HTR-8/SVneo (cell line): ENCODE measurements at places on chromosomes 2 and 18.
A peak's percentile ranks its signal among the peaks of the same experiment; 100 is the strongest.

DNA sequence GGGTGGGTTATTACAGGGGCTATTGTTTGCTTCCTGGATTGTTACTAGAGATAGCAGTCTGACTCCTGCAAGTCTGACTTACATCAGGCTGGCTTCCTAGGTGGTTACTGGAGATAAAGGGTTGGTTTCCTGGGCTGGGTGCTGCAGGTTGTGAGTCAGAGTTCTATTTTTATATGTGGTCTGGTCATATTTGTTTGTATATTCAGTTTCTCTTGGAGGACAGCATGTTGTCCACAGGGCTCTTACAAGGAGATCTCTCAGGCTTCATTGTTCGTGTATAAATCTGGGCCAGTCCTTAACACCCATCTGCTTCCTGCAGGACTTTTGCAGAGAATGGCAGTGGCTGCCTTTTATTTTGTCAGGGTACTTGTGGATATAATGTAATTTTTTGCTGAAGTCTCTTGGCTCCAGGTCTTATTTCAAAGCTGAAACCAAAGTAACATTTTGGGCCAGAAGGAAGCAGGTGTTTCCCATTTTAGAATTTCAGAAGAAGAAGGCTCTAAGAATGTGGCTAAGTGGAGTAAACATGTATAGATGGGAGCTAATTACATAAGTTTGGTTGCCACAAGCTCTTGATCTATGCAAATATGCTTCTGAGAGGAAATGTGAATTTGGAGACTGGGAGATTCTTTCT is 65.9 kb upstream of the SLC16A14 start:
- DNase-seq: no peak

DNA sequence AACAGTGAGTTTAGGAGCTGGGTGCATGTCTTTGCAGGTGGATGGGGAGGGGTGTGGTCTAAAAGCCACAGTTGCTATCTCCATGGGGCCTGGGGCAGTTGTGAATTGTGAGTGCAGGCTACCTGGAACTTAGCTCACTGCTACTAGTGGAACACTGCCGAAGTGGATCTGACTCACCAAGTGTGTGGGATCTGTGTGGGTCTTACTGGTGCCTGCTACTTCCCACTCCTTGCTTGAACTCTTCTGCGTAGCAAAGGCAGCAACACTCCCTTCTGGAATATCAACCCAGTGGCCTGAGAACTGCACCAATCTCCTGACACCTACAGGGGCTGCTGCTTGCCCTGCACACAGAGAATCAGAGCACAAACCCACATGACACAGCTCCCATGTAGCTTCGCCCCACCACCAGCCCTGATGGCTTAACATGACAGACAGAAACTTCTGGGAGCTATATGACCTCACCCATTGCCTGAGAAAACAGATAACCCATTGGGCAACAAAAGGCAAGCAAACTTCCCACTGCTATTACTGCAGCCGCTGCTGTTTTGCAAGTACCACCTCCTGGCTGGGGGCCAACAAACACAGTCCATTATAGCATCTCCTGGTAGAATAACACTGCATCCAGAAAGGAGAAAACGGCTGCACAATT is 455.1 kb upstream of the DDX18 start:
- no peak for DNase-seq

DNA sequence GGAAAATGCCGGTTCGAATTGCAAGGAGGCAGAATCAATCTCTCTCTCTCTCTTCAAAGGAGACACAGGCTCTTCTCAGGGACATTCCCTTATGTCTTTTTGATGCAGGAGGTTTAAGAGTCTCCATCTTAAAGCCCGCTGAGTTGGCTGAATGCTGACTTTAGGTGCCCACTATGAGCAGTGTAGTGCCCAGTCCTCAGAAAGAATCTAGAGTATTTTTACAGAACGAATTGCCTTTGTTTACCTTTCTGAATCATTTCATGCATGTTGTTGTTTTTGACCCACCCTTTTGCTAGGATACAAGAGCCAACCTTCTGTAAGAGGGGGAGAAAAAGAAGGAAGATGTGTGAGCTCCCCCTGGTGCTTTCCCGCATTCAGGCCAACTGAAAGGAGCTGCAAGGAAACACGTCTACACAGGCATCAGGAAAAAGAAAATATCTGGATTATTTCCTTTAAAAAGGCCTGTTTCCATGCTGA is 193.5 kb upstream of the TCF4 start:
- DNase-seq: no peak

DNA sequence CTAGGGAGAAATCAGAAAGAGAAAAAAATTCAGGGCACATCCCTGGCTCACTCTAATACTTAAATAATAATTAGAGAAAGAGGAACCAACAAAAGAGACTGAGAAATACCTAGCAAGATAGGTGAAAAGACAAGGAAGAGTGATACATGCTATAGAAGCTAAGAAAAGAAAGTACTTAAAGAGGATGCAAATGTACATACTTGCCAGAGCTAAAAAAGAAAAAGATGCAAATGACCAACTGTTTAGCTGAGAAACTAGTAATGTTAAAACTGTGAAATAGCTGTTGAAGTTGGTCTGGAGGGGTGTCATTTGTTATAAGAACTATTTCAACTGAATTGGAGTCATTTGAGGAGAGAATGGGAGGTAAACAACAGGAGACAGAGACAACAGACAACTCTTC is 412.2 kb downstream of the SPAG16 start:
- DNase-seq: no peak

GRCh38 chr2:232438951-232439757 is 16.8 kb upstream of the ALPI start:
- no peak for DNase-seq

- peak; percentile 54 for DNase-seq
Observed at GRCh38 chr2:75021672-75022071, 63.2 kb downstream of the POLE4 start.

GRCh38 chr2:222993920-222994650 is 57.9 kb upstream of the KCNE4 start:
- DNase-seq: no peak

- no peak for DNase-seq
Observed at GRCh38 chr2:72984172-72984671, 66.9 kb downstream of the EMX1 start.

DNA sequence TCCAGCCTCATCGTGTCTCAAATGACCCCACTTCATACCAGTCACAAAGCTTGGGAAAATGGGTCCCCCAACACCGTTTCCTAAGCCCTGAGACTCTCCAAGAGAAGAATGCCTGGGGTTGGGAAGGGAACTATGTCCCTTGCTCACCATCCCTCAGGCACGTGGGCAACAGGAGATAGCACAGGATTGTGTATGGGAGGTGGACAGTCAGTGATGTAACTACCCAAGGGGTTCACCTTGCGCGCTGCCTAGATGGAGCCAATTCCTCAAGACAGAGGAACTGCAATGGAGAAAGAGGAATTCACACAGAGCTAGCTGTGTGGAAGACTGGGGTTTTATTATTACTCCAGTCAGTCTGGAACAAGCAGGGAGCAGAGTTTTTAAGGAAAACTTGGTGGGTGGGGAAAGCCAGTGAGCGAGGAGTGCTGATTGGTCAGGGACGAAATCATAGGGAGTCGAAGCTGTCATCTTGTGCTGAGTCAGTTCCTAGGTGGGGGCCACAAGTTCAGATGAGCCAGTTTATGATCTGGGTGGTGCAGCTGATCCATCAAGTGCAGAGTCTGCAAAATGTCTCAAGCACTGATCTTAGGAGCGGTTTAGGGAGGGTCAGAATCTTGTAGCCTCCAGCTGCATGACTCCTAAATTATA is 13.8 kb upstream of the CXCR1 start:
- no peak for DNase-seq

- DNase-seq: no peak
Observed at GRCh38 chr2:109264595-109265328, 135.8 kb downstream of the SH3RF3 start.

- no peak for DNase-seq
Observed at GRCh38 chr2:106851881-106852501, 34.0 kb downstream of the ST6GAL2 start.

- peak; percentile 31 for DNase-seq
Observed at GRCh38 chr2:224948859-224949258, 93.4 kb downstream of the DOCK10 start.
